Psoas muscle (tissue), 8 donors: ENCODE measurements at places on chromosomes 2 and 18. TPM values are rescaled to one million over a fixed set of nuclear protein-coding genes. Genes with fewer than 3 reads are reported as not detected.

Gene SERPINB5
- not detected for total RNA-seq

Gene NAT8
- total RNA-seq, result not detected

Gene CHRNG
- 27.4 TPM for total RNA-seq

Gene CCDC85A
- total RNA-seq, result 1.8 TPM

Gene CROCC2
- not detected for total RNA-seq

Gene TMEM178A
- total RNA-seq, result 1.0 TPM

Gene GBX2
- total RNA-seq, result not detected

Gene VIL1
- not detected for total RNA-seq

Gene GREB1L
- 9.1 TPM for total RNA-seq

Gene PROC
- not detected for total RNA-seq

Gene IL37
- total RNA-seq, result not detected

Gene TLX2
- total RNA-seq, result not detected

GRCh38 chr18:10201659-10202058, 252.8 kb upstream of the APCDD1 start:
- H3K27ac ChIP-seq, result no peak overlapping the region
- H3K27me3 ChIP-seq, result no peaks in the 10 kb centered on the region
- no peak for DNase-seq
- H3K4me1 ChIP-seq, result no peaks in the 10 kb centered on the region
- H3K36me3 ChIP-seq, result no peaks in the 10 kb centered on the region

DNA sequence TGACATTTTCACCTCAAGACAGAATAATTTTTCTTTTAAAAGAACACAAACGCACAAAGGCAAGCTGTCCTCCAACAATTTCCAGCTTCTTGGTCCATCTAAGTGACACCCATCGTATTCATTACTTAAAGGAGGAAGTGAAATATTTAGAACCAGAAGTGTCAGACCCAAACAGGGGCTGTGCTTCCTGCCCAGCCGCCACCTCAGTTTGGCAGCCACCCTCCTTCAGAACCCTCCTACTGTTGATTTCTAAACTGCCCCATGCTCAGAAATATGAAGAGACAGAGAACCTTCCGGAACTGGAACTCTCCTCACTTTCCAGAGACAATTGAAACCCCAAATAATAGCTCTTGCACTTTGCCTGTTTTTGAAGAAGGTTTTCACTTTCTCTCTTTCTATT, 734.8 kb upstream of the SALL3 start:
- no peaks in the 10 kb centered on the region for H3K36me3 ChIP-seq
- H3K27me3 ChIP-seq, result peaks cover 4% of the 10 kb centered on the region
- H3K27ac ChIP-seq, result no peak overlapping the region

GRCh38 chr2:149921911-149922616, 334.5 kb upstream of the MMADHC start:
- no peak overlapping the region for H3K27ac ChIP-seq
- no peaks in the 10 kb centered on the region for H3K36me3 ChIP-seq
- no peaks in the 10 kb centered on the region for H3K4me1 ChIP-seq
- no peaks in the 10 kb centered on the region for H3K27me3 ChIP-seq
- H3K4me3 ChIP-seq, result no peak overlapping the region
- no peak for DNase-seq

GRCh38 chr2:205771666-205772065, 89.4 kb downstream of the NRP2 start:
- H3K27me3 ChIP-seq, result peaks cover 7% of the 10 kb centered on the region
- H3K4me3 ChIP-seq, result no peak overlapping the region
- H3K36me3 ChIP-seq, result no peaks in the 10 kb centered on the region
- no peak overlapping the region for H3K27ac ChIP-seq
- no peak for DNase-seq

GRCh38 chr18:68676913-68677312, 38.0 kb downstream of the TMX3 start:
- H3K4me3 ChIP-seq, result no peak overlapping the region
- no peak for DNase-seq
- no peak overlapping the region for H3K27ac ChIP-seq
- peaks cover 75% of the 10 kb centered on the region for H3K36me3 ChIP-seq
- no peaks in the 10 kb centered on the region for H3K4me1 ChIP-seq
- no peaks in the 10 kb centered on the region for H3K27me3 ChIP-seq

DNA sequence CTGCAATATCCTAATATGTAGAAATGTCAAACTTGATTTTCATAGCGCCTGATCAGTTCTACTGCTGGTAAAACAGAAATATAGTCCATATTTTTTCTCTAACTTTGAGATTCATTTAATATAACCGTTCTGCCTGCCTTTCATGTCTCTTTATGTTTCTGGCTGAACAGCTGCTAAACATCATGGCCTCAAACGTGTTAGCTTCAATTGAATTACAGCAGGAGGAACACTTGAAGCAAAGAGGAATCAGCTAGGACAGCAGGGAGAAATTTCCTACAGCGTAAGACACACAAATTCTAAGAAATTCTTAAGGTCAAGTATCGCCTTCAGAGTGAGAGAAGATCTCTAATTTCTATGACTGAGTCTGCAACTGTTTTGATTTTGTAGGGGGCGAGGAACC, 433.2 kb downstream of the FBXO15 start:
- DNase-seq, result no peak
- no peaks in the 10 kb centered on the region for H3K27me3 ChIP-seq
- no peaks in the 10 kb centered on the region for H3K4me1 ChIP-seq
- no peak overlapping the region for H3K4me3 ChIP-seq

DNA sequence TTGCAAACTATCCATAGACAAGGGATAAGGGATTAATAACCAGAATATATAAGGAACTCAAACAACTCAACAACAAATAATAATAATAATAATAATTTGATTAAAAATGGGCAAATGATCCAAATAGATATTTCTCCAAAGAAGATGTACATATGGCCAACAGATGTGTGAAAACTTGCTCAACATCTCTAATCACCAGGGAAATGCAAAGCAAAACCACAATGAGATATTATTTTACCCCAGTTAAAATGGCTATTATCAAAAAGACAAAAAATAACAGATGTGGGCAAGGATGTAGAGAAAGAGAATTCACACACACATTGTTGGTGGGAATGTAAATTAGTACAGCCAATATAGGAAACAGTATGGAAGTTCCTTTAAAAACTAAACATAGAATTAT, 26.9 kb downstream of the DNAH7 start:
- no peak overlapping the region for H3K4me3 ChIP-seq
- no peaks in the 10 kb centered on the region for H3K4me1 ChIP-seq
- H3K36me3 ChIP-seq, result no peaks in the 10 kb centered on the region

DNA sequence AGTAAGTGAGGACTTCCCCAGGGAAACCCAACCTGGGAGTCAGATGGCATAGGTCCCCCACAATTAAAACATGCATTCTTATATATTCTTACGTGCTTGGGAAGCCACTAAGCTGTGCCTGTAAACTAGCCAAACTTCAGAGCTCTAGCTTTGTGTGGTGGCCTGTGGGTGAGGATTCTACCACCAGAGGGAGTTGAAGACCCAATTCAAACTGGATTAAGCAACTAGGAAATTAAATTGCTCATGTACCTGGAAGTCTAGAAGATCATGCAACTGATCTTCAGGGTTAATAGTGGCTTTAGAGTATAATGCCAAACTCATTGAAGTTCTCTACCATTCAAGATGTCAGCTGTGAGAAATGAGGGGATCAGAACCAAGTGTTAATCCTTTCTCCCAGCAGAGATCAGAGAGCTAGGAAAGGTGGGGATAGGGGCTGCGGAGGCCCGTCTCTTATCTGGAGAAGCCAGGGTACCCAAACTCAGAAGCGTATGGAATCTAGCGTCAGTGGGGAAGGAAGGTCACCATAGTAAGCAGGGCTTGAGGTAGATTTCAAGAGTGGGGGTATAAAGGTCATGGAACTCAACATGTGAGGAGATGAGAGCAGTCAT, 53.2 kb upstream of the CCDC85A start:
- H3K4me1 ChIP-seq, result no peaks in the 10 kb centered on the region
- DNase-seq, result no peak
- no peaks in the 10 kb centered on the region for H3K36me3 ChIP-seq
- no peak overlapping the region for H3K27ac ChIP-seq
- no peaks in the 10 kb centered on the region for H3K27me3 ChIP-seq

DNA sequence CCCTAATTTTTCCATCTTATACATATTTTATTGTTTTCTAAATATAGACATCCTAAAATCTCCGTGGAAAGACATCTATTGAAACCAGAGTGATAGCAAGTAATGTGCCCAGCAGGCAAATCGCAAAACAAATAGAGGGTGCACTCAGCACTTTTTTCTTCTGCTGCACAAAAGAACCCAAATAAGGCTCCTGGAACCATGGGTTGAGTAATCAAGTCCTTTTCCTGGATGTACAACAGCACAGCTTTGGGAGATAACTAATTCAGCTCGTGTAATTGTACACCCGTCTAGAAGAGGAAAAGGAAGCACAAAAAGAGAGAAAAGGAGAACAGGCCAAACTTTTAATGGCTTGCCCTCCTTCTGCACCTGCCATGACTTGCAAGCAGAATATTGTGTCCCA, 126.9 kb upstream of the TLK1 start:
- H3K27me3 ChIP-seq, result no peaks in the 10 kb centered on the region
- H3K27ac ChIP-seq, result no peak overlapping the region
- no peak for DNase-seq
- no peak overlapping the region for H3K4me3 ChIP-seq
- H3K36me3 ChIP-seq, result no peaks in the 10 kb centered on the region

DNA sequence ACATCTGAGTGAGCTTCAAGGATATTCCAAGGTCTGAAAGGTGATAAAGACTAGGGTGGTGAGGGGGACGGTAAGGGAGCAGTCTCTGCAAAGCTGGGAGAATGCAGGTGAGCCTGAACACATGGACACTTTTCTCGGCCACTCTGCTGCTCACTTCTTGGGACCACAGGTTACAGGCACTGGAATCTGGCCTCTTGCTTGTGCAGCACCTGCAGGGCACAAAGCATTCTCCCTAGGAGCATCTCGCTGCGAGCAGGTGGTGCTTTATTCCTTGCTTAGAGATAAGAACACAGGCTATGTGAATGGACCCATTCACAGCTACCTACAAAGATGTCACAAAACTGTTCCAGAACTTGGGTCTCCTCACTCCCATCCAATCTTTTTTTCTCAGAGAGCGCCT, 153.2 kb downstream of the DDX1 start:
- H3K4me1 ChIP-seq, result no peaks in the 10 kb centered on the region
- H3K4me3 ChIP-seq, result no peak overlapping the region
- H3K36me3 ChIP-seq, result no peaks in the 10 kb centered on the region
- no peak for DNase-seq
- no peak overlapping the region for H3K27ac ChIP-seq
